ENCODE measurements at places on chromosomes 7 and 10. TPM values are rescaled to one million over a fixed set of nuclear protein-coding genes. Genes with fewer than 3 reads are reported as not detected.

The FAM241B gene
- 2.6 TPM for total RNA-seq

DNA sequence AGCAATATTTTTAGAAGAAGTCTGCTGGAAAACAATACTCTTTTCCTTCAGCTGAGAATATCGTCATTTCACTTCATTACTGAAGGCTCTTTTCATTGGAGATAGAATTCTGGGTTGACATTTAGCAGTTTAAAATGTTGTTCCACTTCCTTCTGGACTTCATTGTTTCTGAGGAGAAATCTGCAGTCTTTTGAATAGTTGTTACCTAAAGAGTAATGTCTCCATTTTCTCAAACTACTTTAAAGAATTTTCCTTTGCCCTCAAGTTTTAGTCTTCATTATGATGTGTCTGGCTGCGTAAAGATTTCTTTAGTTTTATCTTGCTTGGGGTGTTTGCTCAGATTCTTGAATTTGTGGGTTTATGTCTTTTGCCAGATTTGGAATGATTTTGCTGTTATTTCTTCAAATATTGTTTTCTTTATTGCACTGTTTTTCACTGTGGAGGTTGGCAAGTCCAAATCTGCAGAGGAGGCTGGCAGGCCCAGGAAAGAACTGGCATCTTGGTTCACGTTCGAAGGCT is 136.3 kb downstream of the DNAJB6 start:
- no peak for DNase-seq

DNA sequence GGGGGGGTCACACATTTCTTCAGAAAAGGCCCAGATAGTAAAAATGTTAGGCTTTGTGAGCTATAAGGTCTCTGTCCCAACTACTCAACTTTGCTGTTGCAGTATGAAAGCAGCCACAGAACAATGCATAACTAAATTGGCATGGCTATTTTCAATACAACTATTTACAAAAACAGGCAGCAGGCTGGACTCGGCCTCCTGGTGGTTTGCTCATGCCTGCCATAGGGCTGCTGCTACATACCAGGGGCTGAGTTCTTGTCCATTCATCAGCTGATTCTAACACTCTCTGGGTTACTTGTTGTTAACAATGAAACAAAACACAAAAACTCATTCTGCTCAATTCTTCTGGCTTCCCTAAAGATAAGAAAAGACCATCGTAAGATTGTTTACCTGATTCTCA is 109.4 kb upstream of the ADAM12 start:
- DNase-seq, result no peak

DNA sequence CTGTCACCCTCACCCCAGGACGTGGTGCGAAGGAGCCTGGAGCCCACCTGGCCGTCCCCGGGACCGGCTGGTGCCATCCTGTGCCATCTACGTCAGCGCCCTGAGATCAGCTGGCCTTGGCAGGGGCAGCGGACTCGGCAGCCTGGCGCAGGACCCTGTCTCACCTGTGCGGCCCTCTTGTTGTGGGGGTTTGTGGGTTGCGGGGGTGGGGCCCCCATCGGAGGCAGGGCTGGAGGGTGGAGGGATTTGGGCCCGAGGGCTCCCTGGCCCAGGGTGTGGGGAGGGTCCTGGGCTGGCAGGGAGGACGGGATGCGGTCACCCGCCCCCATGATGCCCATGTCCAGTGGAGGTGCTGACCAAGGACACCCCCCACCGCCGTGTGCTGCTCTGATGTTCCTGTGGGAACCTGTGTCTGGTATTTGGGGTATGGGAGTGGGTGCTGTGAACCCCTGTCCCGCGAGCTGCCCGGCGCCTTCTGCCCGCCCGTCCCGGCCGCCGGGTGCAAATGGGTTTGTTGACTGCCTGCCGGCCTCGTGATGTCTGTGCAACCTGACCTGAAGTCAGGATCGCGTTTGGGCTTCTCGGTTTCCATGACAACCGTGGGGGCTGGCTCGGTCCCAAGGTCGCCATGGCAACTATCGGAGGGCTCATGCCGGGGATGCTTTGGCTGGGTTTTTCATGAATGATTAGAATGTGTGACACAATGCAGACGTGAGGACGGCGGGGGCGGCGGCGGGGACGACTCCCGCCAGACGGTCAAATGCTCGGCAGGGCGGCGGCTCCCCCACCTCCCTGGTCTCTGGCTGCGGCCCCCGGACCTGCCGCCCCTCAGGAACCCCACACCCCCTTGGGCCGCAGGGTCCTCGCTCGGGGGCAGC is 7.3 kb downstream of the MAFK start:
- DNase-seq, result peak; percentile 96

DNA sequence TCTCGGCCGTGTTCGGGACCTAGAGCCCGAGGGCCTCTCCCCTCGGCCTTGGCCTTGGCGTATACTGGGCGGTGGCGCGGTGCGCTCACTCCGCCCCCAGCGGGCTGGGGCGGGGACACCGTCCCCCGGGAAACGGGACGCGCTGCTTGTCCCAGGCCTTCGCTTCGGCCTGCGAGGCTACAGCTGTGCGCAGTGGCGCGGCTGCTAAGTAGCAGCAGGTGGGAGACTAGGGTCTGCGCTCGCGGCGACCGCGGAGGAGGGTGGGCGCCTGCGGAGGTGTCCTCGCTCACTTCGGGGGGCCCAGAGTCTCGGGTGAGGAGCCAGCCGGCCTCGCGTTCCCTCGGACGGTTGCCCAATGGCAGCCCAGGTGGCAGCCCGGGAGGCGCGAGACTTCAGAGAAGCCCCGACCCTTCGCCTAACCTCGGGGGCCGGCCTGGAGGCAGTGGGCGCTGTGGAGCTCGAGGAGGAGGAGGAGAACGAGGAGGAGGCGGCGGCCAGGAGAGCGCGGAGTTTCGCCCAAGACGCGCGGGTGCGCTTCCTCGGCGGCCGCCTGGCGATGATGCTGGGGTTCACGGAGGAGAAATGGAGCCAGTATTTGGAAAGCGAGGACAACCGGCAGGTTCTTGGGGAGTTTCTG is at the start of gene DNAH11:
DNAH11 (plus strand) TSS at position 149 of the 637 bp plus-strand sequence; CDS start at position 356, 207 bp downstream.
- DNase-seq, result no peak

- DNase-seq, result no peak
Observed at GRCh38 chr10:35464825-35465456, 128.6 kb downstream of the CCNY start.

DNA sequence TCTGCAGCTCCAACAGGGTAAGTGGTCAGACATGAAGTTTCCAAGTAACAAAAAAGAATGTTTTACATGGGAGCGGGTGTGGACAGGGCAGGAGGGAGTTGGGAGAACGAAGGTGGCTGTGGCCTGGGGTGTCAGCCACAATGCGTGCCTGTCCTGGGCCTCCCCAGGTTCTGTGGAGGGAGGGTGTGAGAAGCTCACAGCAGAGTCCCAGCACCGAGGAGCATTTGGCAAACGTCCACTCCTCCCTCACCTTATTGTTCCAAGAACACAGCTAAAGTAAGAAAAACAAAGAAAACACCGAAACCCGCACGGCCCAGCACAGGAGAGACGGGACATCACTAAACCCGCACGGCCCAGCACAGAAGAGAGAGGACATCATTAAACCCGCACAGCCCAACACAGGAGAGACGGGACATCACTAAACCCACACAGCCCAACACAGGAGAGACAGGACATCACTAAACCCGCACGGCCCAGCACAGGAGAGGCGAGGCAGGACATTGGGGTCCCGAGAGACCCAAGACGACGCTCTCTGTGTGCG is 226.4 kb downstream of the MAD1L1 start:
- DNase-seq, result peak; percentile 76

DNA sequence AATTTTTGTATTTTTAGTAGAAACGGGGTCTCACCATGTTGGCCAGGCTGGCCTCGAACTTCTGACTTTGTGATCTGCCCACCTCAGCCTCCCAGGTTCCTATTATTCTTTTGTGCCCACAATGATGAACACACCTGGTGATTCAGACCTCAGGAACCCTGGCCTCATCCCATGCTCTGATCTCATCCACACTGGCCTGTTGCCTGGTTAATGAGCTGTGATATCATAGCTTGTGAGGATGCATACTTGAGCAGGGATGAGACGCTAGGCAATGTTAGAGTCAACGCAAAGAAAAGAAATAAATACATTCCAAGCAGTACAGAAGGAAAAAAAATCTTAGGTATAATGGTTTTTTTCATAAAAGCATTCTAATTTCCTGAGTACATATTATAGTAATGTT is 82.4 kb upstream of the RNF32 start:
- no peak for DNase-seq

- DNase-seq, result no peak
Observed at GRCh38 chr10:127738512-127739424, 1.8 kb downstream of the FOXI2 start.

DNA sequence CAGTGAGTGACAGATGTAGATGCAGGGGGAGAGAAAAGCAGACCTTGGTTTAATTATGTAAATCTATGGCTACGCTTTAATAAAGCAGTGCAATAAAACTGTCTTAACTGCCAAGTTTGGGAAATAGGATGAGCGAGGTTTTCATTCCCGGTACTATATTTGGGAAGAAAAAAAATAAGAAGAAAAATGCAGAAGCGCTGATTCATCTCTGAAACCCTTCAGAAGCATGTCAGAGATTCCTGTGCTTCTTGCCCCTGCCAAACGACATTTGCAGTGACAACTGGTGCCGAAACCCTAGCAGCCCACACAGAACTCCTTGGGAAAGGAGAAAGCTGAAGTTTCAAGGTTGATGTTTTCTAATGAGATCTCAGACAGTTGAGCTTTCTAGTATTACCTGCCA is 380.7 kb downstream of the REEP3 start:
- no peak for DNase-seq
